ENCODE measurements at places on chromosomes 3 and 15.

DNA sequence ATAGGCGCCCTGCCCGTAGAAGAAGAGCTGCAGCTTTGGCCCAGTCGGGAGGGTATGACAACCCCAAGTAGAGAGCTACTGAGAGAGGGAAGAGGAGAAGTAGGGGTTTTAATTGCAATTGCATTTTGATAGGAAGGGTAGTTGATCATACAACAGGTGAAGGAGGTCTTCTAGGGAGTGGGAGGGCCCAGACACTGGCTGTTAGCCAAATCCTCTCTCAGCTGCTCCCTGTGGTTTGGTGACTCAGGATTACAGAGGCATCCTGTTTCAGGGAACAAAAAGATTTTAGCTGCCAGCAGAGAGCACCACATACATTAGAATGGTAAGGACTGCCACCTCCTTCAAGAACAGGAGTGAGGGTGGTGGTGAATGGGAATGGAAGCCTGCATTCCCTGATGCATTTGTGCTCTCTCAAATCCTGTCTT lies 408.9 kb upstream of the THBS1 start:
- peak; percentile 32 for ATAC-seq

- no peak for ATAC-seq
Measured at GRCh38 chr3:102087236-102087635, 237.9 kb downstream of the NFKBIZ start.

DNA sequence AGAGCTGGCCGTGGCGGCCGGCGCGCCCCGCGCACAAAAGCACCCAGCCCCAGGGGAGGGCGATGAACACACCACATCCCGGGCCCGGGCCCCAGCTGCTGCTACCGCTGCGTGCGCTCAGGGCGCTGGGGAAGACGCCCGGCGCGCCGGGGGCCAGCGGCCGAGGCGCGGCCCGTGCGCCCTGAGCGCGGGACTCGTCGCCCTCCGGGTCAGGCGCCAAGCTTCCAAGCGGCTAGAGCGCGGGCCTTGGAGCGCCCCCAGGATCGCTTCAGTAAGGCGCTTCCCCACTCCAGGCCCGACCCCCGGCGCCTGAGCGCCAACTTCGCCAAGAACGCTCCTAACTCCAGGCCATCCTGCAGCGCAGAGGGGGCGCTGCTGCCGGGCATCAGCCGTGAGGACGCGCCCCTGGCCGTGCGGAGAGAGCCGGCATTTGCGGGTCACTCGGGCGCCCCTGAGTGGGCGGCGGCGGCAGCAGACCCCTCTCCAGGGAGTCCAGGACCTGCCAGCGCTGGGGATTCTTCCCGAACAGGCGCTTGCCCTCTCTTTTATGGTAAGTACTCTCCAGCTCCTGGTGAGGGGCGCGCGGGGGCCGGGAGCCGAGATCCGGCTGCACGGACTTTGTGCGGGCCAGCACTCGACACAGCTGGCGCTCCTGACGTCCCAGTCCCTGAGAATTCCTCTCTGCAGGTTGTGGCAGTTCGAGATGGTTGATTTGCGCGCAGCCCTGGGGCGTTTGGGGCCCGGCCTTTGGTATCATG lies 475 bp downstream of the SPSB4 start:
- ATAC-seq, result no peak

GRCh38 chr15:51735228-51736010 lies 2.0 kb downstream of the LYSMD2 start:
- ATAC-seq, result peak; percentile 29

DNA sequence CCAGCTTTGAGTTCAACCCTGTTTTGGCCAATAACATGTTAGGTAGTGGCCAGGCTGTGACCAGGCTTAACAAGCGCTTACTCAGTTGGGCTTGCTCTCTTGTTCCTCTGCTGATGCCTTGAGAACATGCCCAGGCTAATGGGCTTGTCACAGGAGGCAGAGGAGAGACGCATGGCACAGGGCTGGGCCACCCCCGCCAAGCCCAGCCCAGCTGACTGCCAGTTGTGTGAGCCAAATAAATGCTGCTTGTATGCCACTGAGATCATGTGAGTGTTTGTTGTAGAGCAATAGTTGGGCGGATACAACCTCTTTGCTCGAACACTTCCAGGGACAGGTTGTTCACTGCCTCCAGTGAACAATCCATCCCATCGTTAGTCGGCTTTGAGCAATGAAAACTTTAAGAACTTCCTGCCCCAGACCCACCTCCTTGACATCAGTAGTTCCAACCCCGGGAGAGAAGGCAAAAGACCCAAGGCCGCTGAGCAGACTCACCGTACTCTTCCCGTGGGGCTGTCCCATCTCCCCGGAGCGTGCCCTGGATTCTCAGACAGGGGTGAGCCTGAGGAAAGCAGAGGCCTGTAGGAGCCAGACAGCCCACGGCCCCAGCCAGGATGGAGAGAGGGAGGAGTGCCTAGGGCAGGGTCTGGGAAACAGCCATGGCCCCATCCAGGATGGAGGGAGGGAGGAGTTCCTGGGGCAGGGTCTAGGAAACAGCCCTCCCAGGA lies 4.1 kb downstream of the PLA2G4F start:
- no peak for ATAC-seq

DNA sequence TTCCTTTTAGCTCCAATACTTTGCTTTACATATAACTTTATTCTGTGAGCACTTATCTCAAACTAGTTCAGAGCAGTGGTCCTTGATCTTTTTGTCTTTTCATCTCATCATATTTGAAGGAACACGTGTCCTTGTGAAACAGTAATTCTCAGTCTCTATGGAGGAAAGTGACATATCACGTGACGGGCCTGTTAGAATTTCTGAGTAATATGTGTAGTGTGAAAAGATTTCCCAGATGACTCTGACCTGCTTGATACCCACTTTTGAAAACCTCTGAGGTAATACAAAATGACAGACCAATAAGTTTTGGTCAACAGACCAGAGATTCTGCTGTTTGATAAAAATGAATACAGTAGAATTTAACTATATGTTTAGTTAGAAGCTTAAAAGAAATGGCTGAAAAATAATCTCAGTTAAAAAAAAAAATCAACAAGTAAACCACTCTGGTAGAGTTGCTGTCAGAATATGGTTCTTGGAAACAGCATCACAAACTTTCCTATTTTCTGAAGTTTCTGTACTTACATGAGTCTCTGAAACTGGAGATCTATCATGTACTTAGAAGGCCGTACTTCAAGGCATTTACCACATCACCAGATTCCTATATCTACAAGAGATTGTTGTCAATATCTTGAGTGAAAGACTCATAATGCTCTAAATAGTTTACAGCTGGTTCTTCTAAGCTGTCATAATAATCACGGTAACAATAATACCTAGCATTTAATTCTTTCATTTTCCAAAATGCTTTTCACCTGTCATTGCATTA lies 590.2 kb upstream of the TBL1XR1 start:
- peak; percentile 85 for ATAC-seq

DNA sequence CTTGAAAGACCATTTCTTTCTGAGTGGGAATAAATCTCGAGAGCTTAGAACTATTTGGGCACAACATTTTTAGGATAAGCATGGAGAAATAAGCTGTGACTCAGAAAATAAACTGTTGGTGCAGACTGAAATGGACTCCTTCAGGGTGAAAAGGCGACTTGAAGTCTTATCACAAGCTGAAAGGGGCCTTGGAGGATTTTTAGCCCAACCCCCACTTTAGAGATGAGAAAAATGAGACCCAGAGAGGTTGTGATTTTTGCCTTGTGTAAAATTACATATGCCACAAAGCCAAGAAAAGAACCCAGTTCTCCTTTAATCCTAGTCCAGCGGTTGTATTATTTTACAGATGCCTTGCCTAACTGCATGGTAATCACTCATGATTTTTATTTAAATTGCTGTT lies 1.5 kb downstream of the ATP1B3 start:
- no peak for ATAC-seq

- ATAC-seq, result no peak
Measured at GRCh38 chr3:141294301-141294700, 62.7 kb downstream of the PXYLP1 start.

DNA sequence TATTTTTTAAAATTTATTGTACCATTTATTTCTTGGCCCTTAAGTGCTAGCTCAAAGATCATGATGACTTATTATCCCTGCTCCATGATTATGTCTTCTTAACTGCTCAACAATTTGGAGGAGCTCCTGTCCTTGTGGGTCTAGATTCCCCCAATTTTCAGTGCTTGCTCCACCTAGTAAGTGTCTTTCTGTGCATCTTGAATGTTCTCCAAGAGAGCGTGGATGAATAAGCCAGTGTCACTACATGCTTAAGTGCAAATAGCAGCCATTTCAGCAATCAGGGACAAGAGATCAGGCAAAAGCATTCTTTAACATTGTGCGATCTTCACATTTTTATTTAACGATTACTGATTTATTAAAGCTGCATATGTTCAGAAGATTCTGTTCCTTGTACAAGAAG lies 99.4 kb downstream of the ALCAM start:
- no peak for ATAC-seq

GRCh38 chr15:41634072-41634626 lies 26.1 kb upstream of the MGA start:
- no peak for ATAC-seq

DNA sequence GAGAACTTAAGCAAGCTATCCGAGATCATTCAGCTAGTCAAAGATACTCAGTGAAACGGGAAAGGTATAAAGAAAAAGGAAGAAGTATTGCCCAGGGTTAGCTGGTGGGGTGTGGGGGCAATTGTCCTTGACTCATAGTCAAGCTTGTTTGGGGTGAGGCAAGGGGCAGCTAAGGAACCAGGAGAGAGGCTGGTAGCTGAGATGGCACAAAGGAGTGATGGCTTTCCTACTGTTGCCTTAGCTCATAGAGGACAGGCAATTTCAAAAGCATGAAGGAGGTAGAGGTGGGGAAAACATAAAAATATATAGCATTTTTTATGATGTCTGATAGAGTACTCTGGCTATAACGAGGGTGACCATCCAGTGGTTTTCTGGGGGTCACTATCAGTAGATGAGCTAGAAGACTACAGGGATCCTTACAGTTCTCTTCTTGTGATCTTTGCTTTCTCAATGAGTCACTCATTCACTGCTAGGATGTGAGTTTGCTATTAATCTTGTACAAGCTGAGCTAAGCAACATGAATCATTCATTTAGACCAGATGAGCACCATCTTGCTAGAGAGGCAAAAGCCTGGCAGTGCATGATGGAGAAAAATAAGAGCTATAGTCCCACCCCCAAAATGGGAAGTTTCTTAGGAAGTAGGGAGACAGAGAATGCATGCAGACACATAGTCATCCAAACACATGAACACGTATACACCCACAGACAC lies 207.1 kb upstream of the PFN2 start:
- ATAC-seq, result no peak

- no peak for ATAC-seq
Measured at GRCh38 chr15:57529748-57530147, 62.0 kb upstream of the MYZAP start.

DNA sequence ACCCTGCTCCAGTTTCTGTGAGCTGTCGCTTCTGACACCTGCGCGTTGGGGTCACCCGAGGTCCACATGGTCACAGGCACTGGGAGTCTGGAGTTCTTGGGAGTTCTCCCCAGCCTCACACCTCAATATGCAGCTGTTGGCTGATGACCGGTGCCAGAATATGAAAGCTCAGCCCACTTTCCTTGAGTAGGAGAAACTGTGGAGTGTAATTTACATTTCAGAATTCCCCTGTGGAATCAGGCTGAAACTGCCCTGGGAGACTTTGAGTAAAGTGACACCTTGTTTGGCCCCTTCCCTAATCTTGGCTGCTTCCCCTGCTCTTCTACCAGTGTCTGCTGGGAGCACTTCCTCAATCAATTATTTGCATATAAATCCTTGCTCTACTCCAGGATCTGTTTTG lies 255.9 kb downstream of the NFKBIZ start:
- ATAC-seq, result no peak

DNA sequence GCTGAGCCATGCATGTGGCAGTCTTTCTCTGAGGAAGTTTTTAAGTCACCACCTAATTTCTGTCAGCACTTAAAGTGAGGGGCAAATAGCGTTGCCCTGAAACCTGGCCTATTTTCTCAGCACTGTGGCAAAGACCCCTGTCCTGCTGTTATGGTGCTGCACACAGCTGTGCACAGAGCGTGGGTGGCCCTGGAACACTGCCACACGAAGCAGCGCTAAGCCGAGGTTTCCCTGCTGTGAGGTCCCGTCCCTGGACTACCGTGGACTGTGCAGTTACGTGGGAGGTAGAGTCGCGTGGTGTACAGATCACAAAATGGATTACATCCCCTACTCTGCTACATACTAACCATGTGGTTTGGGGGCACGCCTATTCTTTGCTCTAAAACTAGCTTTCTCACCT lies 101.6 kb upstream of the NR2E3 start:
- ATAC-seq, result no peak

- no peak for ATAC-seq
Measured at GRCh38 chr3:179463319-179463718, 12.0 kb upstream of the GNB4 start.

DNA sequence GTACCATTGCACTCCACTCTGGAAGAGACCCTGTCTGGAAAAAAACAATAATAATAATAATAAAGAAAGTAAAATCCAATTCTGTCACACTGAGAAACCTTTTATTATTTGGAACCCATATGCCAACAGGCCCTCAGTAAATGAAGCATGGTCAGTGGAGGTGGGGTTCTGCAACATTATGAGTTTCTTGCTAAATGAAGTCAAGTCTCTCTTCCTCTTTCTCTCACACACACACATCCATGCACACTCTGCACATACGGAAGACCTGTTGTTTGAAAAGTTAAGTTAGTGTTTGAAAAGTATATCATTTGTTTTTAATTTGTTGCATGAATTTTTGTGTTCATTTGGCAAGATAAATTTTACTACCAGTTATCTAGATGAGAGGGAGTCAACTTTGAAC lies 27.8 kb downstream of the GAP43 start:
- no peak for ATAC-seq

DNA sequence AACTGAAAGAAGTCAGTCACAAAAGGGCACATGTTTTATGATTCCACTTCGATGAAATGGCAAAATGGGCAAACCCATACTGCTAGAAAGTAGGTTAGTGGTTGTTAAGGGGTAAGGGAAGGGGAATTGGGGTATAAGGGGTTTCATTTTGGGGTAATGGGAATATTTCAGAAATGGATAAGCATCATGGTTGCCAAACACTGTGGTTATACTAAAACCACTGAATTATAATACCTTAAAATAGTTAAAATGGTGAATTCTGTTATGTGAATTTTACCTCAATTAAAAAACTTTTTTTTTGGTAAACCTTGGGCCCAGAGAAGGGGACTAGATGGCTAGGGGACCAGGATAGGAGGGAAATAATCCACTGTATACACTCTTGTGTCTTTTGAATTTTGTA lies 52.3 kb upstream of the BHLHE40 start:
- no peak for ATAC-seq

- no peak for ATAC-seq
Measured at GRCh38 chr3:18835021-18835420, 313.3 kb upstream of the KCNH8 start.
